Activated CD4-positive, alpha-beta memory T cell treated with anti-CD3 and anti-CD28 coated beads for 36 hours (primary cell): ENCODE measurements at places on chromosomes 6 and 20. TPM values are rescaled to one million over a fixed set of nuclear protein-coding genes. Genes with fewer than 3 reads are reported as not detected.

EXOC2 gene
- 42.3 TPM for total RNA-seq

ASIP gene
- not detected for total RNA-seq

OLIG3 gene
- not detected for total RNA-seq

TAGAP gene
- 40.1 TPM for total RNA-seq

ZNF334 gene
- total RNA-seq = 2.2 TPM

TTI1 gene
- 32.7 TPM for total RNA-seq

TMC2 gene
- total RNA-seq = not detected

PLN gene
- total RNA-seq = not detected

TMEM74B gene
- total RNA-seq = 0.63 TPM

RPL10A gene
- 2,144 TPM for total RNA-seq

TMEM200A gene
- total RNA-seq = 0.34 TPM

FAM209B gene
- 0.93 TPM for total RNA-seq

ULBP3 gene
- total RNA-seq = not detected
